D721Med (cell line): ENCODE measurements at places on chromosomes 7 and 10.

DNA sequence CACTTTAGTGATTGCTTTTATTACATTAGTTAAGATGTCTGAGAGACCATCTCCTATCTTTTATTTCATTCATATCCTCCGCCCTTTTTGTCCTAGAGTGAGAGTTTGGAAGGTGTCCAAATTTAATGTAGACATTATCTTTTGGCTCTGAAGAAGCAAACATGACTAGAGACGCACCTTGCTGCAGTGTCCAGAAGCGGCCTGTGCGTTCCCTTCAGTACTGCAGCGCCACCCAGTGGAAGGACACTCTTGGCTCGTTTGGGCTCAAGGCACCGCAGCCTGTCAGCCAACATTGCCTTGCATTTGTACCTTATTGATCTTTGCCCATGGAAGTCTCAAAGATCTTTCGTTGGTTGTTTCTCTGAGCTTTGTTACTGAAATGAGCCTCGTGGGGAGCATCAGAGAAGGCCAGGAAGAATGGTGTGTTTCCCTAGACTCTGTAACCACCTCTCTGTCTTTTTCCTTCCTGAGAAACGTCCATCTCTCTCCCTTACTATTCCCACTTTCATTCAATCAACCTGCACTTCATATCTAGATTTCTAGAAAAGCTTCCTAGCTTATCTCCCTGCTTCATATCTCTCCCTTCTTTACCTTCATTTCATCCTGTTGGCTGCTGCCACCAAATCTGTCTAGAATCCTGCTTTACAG, 10.4 kb upstream of the CLCN1 start:
- DNase-seq: no peak

GRCh38 chr10:77433546-77433945, 204.1 kb downstream of the KCNMA1 start:
- DNase-seq: no peak

GRCh38 chr7:108200326-108200725, 70.2 kb upstream of the LAMB4 start:
- DNase-seq: no peak

DNA sequence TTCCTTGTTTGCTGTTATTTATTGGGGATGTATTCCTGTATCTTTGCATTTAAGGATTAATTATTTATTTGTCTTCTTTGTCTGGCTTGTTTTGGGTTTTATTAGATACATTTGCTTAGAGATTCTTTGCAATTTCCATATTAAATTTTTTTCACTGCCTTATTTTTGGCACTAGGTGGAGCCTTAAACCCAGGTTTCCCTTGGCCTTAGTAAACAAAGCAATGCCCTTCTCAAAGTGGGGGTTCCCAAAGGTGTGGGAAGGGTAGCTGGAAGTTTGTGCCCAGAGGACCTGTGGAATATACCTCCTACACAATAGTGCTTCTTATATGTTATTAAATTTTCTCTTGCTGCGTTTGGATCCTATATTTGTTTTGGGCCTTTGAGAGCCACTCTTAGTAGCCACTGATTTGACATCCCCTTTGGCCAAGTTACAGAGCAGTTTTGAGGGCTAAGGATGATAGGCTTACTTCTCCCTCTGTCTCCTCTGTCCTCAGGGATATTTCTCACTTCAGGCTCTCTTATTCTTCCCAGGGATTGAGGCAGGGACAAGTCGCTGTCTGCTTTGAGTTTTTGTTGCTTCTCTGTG, 162.3 kb downstream of the ITGB1 start:
- DNase-seq: no peak

DNA sequence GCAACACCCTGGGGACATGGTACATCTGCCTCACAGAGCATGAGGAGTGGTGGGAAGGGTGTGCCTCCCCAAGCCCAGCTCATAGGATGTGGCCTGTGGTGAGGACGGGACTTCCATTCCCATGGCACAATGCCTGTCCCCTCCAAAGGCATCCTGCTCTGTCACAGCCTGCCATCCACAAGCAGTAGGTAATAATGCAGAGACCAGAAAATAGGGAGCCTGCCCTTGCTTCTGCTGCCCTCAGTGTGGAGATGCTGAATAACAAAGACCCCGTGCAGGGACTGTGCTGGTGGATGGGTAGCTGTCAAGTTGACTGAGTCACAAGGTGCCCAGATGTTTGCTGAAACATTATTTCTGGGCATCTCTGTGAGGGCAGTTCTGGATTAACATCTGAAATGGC, 199.9 kb upstream of the GRB10 start:
- DNase-seq: no peak

DNA sequence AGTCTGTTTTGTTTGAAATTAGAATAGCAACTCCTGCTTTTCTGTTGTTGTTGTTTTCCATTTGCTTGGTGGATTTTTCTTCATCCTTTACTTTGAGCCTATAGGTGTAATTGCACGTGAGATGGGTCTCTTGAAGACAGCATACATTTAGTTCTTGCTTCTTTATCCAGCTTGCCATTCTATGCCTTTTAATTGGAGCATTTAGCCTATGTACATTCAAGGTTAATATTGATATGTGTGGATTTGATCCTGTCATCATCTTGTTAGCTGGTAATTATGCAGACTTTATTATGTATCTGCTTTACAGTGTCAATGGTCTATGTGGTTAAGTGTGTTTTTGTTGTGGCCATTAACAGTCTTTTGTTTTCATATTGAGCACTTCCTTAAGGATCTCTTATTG, 708.9 kb upstream of the ANKRD30A start:
- no peak for DNase-seq

- no peak for DNase-seq
These were observed 586 bp upstream of the ANKRD26 start for GRCh38 chr10:27100813-27101347.

DNA sequence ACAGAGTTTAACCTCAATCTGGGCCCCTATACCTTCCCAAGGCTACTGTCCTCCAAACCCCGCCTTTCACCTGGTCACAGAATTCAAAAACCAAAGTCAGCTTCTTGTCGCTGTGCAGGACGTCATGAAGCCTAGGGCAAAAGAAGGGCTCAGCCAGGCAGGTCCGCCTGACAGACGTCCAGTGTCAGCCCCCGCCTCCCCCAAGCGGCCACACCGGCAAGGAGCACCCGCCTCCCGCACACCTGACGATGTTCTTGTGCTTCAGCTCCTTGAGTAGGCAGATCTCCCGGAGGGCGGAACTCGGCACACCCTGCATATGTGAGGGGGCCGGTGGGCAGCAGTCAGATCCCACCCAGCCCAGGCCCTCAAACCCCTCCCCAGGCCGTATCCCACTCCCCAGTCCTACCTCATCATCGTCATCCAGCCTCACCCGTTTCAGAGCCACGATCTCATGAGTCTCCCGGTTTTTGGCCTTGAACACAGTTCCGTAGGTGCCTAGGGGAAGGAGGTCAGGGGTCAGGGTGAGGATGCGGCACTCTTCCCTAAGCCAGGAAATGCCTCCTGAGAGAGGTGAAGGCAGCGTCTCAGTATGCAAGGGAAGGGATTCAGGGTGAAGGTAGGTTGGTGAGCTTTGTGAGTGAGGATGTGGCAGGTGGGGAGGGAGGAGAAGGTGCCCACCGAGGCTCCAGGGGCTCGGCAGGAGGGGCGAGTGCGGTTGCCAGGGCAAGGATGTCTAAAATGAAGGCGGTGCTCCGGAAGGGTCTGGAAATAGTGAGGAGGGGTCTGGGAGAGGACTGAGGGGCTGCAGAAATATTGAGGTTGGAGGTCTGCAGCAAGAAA, 811 bp downstream of the CDK5 start:
- DNase-seq: no peak
